Eye (tissue), 1 donor: ENCODE measurements at places on chromosomes 12 and 14.

- no peak for DNase-seq
Observed at GRCh38 chr12:76533331-76533730, 26.2 kb downstream of the OSBPL8 start.

DNA sequence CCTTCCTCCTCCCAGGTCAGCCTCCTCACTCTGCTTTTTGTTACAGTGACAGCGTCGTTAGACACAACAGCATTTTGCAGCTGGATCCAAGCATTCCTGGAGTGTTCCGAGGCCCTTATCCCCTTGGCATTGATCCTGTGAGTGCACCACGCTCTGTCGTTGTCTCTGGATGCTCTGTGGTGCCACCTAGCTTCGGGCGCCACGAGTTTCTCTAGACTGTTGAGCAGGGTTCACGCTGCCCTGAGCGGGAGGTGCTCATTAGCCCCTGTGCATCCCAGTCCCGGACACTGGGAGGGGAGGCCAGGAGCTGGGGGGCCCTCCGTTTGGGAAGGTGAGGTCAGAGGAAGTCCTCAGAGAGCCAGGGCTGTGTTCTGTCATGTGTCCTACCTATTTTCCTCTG, 17.3 kb upstream of the DNAH10 start:
- DNase-seq, result peak; percentile 1

DNA sequence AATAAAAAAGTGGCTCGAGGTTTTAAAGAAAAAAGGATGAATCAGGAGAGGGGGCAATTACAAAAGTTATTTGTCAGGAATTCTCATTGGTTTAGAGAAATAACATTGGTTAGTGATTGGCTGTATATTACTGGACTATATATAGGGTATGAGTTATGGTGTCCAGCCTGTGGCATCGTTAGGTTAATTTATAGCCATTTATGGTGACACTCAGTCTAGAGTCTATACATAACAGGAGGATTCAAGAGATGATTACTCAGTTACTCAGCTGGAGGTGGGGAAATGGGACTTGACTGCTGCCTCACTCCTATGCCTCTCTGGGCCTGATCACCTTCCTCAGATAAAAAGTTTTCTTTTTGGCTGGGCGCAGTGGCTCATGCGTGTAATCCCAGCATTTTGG, 25.6 kb upstream of the NFYB start:
- no peak for DNase-seq

DNA sequence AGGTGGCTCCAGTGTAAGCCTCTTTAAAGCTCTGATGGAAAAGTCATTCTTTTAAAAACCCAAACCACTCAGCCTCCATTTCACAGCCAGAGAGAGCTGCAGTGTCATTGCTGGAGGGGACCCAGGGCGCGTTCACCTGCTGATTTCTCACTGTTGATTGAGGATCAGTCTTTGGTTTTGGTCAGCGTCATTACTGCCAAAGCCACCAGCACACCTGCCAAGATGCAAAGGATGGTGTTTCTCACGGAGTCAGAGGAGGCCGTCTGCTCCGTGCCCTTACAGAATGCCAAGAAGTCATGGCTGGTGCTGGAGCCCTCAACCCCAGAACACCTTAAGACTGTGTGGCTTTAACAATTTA, 32.8 kb upstream of the BATF start:
- DNase-seq, result no peak

DNA sequence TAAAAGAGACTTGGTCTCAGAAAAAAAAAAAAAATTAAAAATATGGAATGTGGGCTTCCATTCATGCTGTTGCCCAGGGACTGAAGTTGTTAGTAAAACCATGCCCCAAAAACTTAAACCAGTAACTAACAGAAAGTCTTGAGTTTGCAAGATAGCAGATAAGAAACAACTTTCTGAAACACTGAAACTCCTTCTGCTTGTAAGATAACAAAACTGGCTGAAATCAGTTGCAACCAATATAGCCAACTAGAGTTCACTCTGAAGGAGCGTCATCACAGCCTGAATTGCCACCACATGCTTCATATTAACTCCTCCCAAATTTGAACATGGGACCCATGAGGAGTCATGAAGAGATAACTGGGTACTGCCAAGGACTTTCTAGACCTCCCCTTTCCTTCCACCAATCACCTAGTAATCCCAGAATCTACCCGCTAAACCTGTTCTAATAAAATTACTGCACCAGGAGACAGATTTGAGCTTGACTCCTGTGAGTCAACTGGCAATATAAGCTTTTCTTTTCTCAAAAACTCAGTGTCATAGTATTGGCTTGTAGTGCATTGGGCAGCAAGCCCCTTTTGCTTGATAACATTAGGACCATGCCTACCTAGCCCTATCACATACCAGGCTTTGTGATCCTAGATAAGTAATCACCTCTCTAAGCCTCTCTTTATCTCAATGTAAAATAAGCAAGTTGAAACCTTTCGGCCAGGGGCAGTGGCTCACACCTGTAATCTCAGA, 53.6 kb downstream of the R3HDM2 start:
- no peak for DNase-seq

- no peak for DNase-seq
Observed at GRCh38 chr12:46965137-46965536, 114.3 kb upstream of the PCED1B start.

DNA sequence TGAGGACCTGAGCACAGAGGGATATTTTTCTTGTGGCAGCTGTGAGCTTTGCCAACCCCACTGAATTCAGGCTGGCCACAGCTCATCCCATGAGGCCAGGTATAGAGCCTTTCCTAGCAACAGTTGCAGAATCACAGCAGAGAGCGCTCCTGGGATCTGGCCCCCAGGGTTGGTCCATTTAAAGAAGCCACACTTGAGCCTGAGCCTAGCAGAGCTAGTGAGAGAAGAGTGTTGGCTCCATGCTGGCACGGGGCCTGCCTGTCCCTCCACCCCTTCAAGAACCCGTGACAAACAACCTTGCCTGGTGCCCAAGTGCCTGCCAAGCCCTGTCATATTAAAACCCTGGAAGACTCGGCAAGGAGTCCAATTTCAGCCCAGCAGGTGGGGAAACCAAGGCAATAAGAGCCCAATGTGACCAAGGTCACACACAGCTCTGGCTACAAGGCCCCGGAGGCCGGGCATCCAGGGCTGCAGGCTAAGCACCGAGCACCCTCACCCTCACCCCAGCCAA, 91.6 kb downstream of the LRRC74A start:
- peak; percentile 44 for DNase-seq
